Spleen (tissue), 13 donors: ENCODE measurements at places on chromosomes 6 and 20. TPM values are rescaled to one million over a fixed set of nuclear protein-coding genes. Genes with fewer than 3 reads are reported as not detected.

The RSPO3 gene
- polyA plus RNA-seq: 8.2 TPM

The PRKN gene
- polyA plus RNA-seq: 0.28 TPM

The WFDC10B gene
- polyA plus RNA-seq: not detected

GRCh38 chr6:11233673-11234573 is 1.5 kb upstream of the NEDD9 start:
- no peak overlapping the region for H3K4me3 ChIP-seq
- peak overlapping the region; percentile 89 for H3K27ac ChIP-seq
- no peaks in the 10 kb centered on the region for H3K36me3 ChIP-seq
- DNase-seq: no peak
- H3K4me1 ChIP-seq: peaks cover 84% of the 10 kb centered on the region

DNA sequence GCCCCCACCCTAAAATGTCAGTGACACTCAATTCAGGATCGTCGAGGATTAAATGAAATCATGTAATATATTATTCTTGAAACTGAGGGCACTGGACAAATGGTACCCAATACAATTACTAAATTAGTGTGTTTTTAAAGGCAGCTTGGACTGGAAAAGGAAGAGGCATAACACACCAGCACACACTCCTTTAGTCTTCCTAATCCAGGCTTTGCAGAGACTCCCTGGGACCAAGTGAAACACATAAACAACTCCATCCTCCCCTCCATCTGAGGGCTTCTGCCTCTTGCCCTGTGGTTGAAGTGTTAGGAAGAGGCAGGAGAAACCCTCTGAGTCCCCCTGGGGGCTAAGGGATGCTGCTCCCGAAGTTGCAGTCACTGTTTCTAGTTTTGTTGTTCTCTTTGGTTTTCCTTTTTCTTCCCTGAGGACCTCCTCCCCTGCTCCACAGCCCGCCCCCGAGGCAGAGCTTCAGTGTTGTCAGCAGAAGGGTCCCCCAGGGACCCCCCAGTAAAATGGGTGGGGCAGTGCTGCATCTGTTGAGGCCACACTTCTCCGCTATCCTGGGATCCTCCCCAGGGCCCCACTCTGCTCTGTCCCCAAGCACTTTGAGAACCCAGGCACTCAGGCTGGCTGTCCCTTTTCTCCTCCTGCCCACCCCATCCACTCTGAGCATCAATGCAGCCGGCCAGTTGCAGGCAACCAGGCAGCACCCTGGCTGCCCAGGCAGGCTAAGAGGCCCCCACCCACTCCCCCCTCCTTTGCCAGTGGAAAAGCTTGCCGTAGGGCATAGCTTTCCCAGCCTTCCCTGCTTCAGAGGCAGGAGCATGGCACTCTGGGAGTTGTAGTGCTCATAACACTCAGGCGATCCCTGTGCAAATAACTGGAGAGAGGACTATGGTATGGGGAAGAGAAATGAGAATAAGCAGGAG is 5.9 kb downstream of the TMEM63B start:
- no peaks in the 10 kb centered on the region for H3K27me3 ChIP-seq
- H3K36me3 ChIP-seq: no peaks in the 10 kb centered on the region
- no peak overlapping the region for H3K4me3 ChIP-seq
- H3K4me1 ChIP-seq: peaks cover 5% of the 10 kb centered on the region

The ZNF322 gene
- 6.4 TPM for polyA plus RNA-seq

GRCh38 chr6:3317741-3318211 is 59.0 kb downstream of the PSMG4 start:
- DNase-seq: peak; percentile 54
- H3K27ac ChIP-seq: no peak overlapping the region
- H3K36me3 ChIP-seq: no peaks in the 10 kb centered on the region
- H3K4me1 ChIP-seq: peaks cover 10% of the 10 kb centered on the region
- no peak overlapping the region for H3K4me3 ChIP-seq

- no peak overlapping the region for H3K27ac ChIP-seq
- no peak for DNase-seq
- no peaks in the 10 kb centered on the region for H3K4me1 ChIP-seq
- no peaks in the 10 kb centered on the region for H3K36me3 ChIP-seq
- H3K4me3 ChIP-seq: no peak overlapping the region
- H3K27me3 ChIP-seq: no peaks in the 10 kb centered on the region
These were observed 161.7 kb downstream of the PAK5 start for GRCh38 chr20:9677100-9677623.

- peak; percentile 94 for DNase-seq
- H3K36me3 ChIP-seq: no peaks in the 10 kb centered on the region
- peaks cover 20% of the 10 kb centered on the region for H3K4me1 ChIP-seq
These were observed 647 bp downstream of the AK9 start for GRCh38 chr6:109690373-109690736.

- H3K4me3 ChIP-seq: no peak overlapping the region
- no peaks in the 10 kb centered on the region for H3K27me3 ChIP-seq
- no peak for DNase-seq
- H3K4me1 ChIP-seq: no peaks in the 10 kb centered on the region
- no peak overlapping the region for H3K27ac ChIP-seq
- H3K36me3 ChIP-seq: no peaks in the 10 kb centered on the region
These were observed 168.4 kb downstream of the WDR27 start for GRCh38 chr6:169533301-169534038.
